ENCODE measurements at places on chromosomes 2 and 18. TPM values are rescaled to one million over a fixed set of nuclear protein-coding genes. Genes with fewer than 3 reads are reported as not detected.

DNA sequence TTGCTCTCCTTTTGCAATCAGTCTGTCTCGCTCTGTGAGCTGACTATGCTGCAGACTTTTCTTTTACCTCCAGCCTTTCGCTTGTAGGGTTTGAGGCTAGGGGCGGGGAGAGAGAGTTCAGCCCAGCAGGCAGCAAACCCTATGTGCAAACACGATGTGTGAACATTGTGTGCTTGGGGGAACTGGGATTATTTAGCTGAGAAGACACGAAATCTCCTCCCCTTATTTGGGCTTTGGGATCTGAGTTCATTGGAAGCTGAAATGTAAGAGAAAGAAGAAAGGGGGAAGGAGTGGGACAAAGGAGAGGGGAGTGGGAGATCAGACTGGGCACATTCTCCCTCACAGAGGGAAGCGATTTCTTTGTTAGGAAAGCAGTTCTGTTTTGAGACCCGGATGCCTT is 189.6 kb upstream of the TNP1 start:
- DNase-seq: no peak
- no peak overlapping the region for H3K27ac ChIP-seq
- no peak overlapping the region for H3K4me3 ChIP-seq
- H3K36me3 ChIP-seq: no peaks in the 10 kb centered on the region
- peaks cover 16% of the 10 kb centered on the region for H3K4me1 ChIP-seq

The IL18R1 gene
- 8.0 TPM for total RNA-seq

DNA sequence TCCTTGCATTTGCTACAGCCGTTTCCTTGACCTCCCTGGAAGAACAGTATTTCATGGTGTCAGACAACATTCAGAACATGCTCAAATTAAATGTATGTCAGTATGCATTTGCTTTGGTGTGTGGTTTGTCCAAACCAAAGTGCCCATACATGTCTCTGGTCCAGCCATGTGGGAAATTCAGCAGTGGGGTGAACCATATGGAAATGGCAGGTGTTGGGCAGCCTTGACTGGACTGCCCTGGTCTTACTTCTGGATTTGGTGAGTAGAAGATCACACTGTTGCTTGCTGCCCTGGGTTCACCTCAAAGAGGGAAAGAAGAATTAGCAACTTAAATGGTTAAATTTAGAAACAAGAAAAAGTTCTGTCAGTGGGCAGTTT is 84.5 kb downstream of the MSH2 start:
- no peaks in the 10 kb centered on the region for H3K4me1 ChIP-seq
- no peak for DNase-seq
- H3K27me3 ChIP-seq: no peaks in the 10 kb centered on the region
- H3K27ac ChIP-seq: no peak overlapping the region
- H3K36me3 ChIP-seq: no peaks in the 10 kb centered on the region

GRCh38 chr2:149871091-149871885 is 283.7 kb upstream of the MMADHC start:
- no peak overlapping the region for H3K4me3 ChIP-seq
- no peaks in the 10 kb centered on the region for H3K36me3 ChIP-seq
- no peak overlapping the region for H3K27ac ChIP-seq
- no peaks in the 10 kb centered on the region for H3K27me3 ChIP-seq
- no peaks in the 10 kb centered on the region for H3K4me1 ChIP-seq
- DNase-seq: no peak

GRCh38 chr18:9861157-9861556 is 24.6 kb upstream of the TXNDC2 start:
- H3K36me3 ChIP-seq: no peaks in the 10 kb centered on the region
- H3K27me3 ChIP-seq: no peaks in the 10 kb centered on the region
- H3K4me1 ChIP-seq: no peaks in the 10 kb centered on the region
- no peak overlapping the region for H3K4me3 ChIP-seq
- DNase-seq: no peak

The SIGLEC15 gene
- total RNA-seq: 0.20 TPM

DNA sequence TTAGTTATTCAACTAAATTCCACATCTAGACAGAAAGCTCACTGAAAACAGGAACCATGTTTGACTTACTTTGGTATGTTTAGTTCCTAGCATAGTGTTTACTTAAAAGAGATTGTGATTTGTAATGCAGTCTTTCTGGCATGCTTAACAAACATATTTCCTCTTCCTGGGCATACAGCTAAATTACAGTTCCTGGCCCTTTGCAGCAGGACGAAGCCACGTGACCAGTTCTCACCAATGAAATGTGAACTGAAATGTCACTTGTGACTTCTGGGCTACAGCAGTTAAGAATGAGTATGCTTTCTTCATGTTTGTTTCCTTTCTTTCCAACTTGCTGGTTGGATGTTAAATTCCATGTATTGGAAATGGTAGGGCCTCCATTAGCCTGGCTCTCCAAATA is 330.5 kb downstream of the FIGN start:
- no peaks in the 10 kb centered on the region for H3K4me1 ChIP-seq
- no peaks in the 10 kb centered on the region for H3K36me3 ChIP-seq
- no peak for DNase-seq
- H3K27me3 ChIP-seq: no peaks in the 10 kb centered on the region
- no peak overlapping the region for H3K27ac ChIP-seq

DNA sequence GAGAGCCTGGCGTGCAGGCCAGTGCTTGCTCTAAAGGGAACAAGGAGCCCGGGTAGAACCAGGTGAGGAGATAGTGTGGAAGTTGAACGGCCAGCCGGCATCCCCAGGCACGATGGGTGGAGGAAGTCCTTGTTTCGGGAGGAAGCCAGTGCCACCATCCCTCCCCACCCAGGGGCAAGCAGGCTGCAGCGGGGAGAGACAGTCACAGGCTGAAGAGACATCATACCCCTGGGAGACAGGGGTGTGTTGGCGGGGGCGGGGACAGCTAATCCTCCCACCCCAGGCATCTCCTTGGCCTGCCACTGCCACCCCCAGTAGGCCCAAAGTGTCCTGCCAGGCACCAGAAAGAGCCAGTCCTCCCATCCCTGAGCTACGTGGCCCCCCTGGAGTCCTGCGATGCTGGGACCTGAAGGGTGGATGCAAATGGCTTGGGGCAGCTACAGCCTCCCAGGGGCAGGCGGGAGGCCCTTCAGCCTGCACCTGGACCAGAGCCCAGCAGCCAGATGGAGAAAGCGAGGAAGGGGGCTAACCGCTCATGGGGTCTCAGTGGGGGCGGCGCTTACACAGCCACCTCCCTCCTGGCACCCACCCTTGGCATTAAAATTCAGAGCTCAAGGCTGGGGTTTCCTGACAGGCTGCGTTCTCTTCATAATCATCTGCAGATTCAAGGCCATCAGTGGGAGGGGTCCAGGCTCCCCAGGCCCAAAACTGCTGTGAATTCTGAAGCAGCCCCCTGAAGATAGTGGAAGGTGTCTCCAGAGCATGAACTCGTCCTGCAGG is 14.8 kb upstream of the GPR55 start:
- H3K4me3 ChIP-seq: no peak overlapping the region
- H3K36me3 ChIP-seq: no peaks in the 10 kb centered on the region
- DNase-seq: no peak
- H3K4me1 ChIP-seq: no peaks in the 10 kb centered on the region
- H3K27me3 ChIP-seq: no peaks in the 10 kb centered on the region
- H3K27ac ChIP-seq: no peak overlapping the region

DNA sequence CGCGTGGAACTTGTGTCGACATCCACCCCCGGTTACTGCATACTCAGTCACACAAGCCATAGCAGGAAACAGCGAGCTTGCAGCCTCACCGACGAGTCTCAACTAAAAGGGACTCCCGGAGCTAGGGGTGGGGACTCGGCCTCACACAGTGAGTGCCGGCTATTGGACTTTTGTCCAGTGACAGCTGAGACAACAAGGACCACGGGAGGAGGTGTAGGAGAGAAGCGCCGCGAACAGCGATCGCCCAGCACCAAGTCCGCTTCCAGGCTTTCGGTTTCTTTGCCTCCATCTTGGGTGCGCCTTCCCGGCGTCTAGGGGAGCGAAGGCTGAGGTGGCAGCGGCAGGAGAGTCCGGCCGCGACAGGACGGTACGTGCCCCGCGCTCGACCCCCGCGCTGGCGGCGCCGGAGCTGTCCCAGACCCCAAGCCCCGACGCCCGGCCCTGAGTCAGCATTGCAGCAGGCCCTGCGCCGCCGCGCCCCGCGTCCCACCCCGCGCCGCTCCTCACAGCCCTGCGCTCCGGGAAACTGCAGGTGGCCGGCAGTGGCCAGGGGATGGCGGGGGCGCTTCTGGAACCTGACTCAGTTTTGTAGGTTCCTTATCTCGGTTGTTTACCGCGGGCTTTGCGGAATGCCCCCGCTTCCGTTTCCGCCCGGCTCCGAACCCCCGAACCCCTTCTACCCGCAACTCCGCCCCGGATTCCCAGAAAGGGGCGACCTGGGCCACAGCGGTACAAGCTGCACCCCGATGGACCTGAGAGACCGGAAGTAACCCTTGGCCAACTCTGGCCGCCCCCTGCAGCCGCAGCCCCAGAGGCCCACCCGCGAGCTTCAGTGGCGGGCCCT is at the start of gene CFLAR:
Gene CFLAR (plus strand): TSS at position 50 of the 844 bp plus-strand sequence. CDS start 13,702 bp downstream, outside the sequence.
- H3K4me3 ChIP-seq: peak within 1 kb of the TSS; percentile 90
- no peaks in the 10 kb centered on the region for H3K27me3 ChIP-seq
- H3K27ac ChIP-seq: peak within 1 kb of the TSS; percentile 100
- no peaks in the 10 kb centered on the region for H3K4me1 ChIP-seq
- H3K36me3 ChIP-seq: no peaks in the 10 kb centered on the region
- peak; percentile 89 for DNase-seq

GRCh38 chr2:40511661-40512213 is 59.8 kb upstream of the SLC8A1 start:
- no peaks in the 10 kb centered on the region for H3K27me3 ChIP-seq
- peak overlapping the region; percentile 13 for H3K27ac ChIP-seq
- H3K4me1 ChIP-seq: no peaks in the 10 kb centered on the region
- no peak for DNase-seq
- H3K4me3 ChIP-seq: peak overlapping the region; percentile 23

The KLHL29 gene
- total RNA-seq: 4.1 TPM

The NCL gene
- total RNA-seq: 78.8 TPM

- no peak overlapping the region for H3K27ac ChIP-seq
- no peaks in the 10 kb centered on the region for H3K36me3 ChIP-seq
- H3K27me3 ChIP-seq: no peaks in the 10 kb centered on the region
- H3K4me1 ChIP-seq: no peaks in the 10 kb centered on the region
- no peak overlapping the region for H3K4me3 ChIP-seq
- DNase-seq: no peak
Observed at GRCh38 chr18:62364558-62364957, 39.4 kb downstream of the TNFRSF11A start.

The FEV gene
- total RNA-seq: not detected

The ALLC gene
- total RNA-seq: 0.31 TPM

- no peaks in the 10 kb centered on the region for H3K36me3 ChIP-seq
- no peak overlapping the region for H3K4me3 ChIP-seq
- DNase-seq: no peak
- no peaks in the 10 kb centered on the region for H3K27me3 ChIP-seq
- H3K4me1 ChIP-seq: no peaks in the 10 kb centered on the region
Observed at GRCh38 chr2:69223759-69224511, 163.1 kb downstream of the GFPT1 start.

The CCDC141 gene
- total RNA-seq: 0.42 TPM

GRCh38 chr2:151616760-151617339 is 117.4 kb downstream of the NEB start:
- H3K4me3 ChIP-seq: no peak overlapping the region
- no peak for DNase-seq
- no peak overlapping the region for H3K27ac ChIP-seq
- H3K27me3 ChIP-seq: no peaks in the 10 kb centered on the region

DNA sequence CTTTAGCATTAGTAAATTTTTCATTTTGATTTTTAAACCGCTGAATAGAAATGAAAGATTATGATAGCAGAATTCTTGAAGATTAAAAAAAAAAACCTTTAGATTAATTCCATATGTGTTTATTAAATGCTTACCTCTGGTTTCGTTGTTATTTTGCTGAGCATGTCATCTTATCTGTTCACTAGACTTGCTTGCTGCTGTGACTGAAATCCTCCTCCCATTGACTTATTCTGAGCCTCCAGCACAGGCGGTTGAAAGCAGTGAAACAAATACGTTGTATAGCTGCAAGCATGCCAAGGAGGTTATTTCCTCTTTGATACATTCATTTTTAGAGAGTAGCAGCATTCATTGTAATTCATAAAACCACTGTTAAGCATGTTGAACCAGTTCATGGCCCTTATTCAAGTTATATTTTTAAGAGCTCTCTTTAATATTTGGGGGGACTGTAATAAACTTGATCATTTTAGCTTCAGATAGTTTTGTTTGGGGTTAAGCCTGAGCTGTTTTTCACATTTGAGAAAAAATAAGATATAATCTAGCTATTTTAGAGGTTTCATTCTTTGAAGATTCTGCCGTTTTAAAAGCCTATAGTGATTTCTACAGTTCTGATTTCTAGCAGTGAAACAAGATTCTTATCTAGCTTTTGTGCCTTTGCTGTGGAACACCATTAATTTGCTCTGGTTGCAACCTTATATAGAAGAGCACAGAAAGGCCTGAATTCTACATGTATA is at the start of gene HTR2B:
Gene HTR2B (minus strand): TSS at position 205 of the 731 bp plus-strand sequence. CDS start 1,278 bp downstream, outside the sequence.
- no peaks in the 10 kb centered on the region for H3K27me3 ChIP-seq
- H3K4me3 ChIP-seq: no peak within 1 kb of the TSS
- H3K36me3 ChIP-seq: no peaks in the 10 kb centered on the region
- peak within 1 kb of the TSS; percentile 25 for H3K27ac ChIP-seq
- no peaks in the 10 kb centered on the region for H3K4me1 ChIP-seq

DNA sequence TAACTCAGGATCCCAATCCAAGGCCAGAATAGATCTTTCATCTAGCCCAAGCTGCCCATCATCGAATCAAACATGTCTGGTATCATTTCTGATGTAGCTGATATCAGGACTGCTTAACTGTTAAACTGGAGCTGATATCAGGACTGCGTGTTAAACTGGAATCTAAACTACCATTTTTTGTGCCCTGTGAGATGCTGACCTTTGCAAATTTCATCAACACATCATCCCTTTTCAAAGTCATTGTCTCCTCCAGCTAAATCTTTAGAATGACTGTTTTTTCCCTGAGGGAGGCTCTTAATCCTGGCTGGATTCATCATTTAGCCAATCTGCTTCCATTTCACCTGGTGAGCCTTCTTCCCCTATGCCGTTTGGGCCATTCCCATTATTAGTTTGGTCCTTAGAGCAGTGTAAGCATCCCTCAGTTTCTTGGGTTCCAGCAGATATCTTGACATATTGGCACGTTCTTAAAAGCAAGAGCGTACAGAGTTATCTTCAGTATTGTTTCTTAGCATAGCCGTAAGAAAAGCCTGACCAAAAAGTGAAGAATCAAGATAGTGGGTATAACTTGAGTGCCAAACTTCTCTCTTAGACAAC is 12.3 kb downstream of the RPL31 start:
- no peak for DNase-seq
- H3K27ac ChIP-seq: no peak overlapping the region
- no peaks in the 10 kb centered on the region for H3K4me1 ChIP-seq
- no peak overlapping the region for H3K4me3 ChIP-seq
- H3K27me3 ChIP-seq: no peaks in the 10 kb centered on the region

Measured in right lobe of liver (tissue), 6 donors.